Retina (tissue), 1 donor: ENCODE measurements at places on chromosomes 4 and X.

GRCh38 chr4:136731025-136731424 lies 801.3 kb downstream of the PCDH18 start:
- DNase-seq = no peak

- DNase-seq = no peak
Observed at GRCh38 chr4:77731656-77732055, 87.5 kb downstream of the CNOT6L start.

DNA sequence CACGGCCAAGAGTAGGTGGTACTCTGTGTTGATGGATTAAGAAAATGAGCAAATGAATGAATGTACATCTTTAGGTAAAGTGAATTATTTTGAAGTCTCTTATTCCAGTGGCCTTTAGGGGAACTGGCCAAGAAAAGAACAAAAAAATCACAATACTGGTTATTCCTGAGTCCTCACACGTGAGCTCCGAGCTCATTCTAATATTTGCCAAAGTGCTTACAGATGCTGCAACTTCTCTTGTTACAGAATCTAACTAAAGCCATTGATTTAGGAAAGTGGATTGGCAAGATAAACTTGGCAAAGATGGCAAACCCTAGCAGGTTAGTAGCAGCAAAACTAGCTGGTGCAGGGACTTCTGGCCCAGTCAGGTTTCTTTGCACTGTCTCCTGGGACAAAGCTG lies 37.6 kb downstream of the IDS start:
- no peak for DNase-seq

DNA sequence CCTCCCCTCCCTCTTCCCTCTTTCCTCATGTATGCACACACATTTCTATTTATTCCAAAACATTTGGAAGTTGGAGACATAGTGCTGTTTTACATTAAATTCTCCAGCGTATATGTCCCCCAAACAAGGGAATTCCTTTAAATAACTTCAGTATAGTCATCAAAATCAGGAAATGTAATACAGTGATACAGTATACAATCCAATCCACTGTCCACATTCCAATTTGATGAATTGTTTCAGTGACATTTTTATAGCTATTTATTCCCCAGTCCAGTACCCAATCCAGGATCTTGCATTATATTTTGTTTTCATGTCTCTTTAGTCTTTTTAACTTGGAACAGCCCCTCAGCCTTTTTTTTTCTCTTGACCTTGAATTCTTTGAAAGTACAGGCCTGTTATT lies 233.0 kb downstream of the DKK2 start:
- DNase-seq = no peak

GRCh38 chrX:27619975-27620374 lies 29.8 kb downstream of the DCAF8L2 start:
- no peak for DNase-seq

GRCh38 chrX:16458208-16458607 lies 191.8 kb upstream of the S100G start:
- DNase-seq = no peak

- no peak for DNase-seq
Observed at GRCh38 chr4:102358128-102358527, 12.8 kb upstream of the SLC39A8 start.

DNA sequence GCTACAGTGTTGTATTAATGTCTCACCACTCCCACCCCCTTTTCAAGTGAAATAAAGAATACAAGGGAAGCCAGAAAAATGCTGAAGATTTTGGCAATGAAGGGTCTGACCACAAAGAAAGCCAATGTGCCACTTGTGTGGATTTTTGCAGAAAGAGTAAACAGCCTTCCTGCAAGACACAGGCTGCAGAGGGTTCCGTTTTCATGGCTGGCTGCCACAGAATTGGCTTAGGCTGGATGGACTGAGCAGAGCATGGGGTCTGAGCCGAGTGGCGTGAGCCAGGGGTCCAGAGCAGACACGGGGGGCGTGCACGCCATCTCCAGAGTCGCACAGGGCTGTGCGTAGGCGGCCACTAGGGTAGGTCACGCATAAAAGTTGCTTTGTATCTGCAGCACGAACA lies 69.2 kb downstream of the MTNR1A start:
- DNase-seq = peak; percentile 72

DNA sequence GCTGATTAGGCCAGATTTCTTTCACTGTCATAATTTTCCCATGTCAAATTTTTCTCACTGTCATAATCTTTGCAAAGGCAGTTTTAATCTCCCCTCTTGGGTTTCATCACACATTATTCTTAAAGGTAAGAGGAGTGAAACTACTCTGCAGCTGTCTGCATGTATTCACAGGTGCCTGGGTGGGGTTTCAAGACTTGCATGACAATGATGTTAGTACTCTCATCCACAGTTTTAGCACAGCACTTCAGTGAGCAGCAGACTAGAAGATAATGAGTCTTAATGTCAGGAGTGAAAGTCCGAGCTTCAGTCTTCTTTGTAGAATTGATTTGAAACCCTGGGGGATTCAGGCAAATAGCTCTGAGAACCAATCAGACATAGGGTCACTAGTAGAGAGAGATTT lies 182.5 kb upstream of the GALNT7 start:
- DNase-seq = no peak

GRCh38 chr4:137263206-137263605 lies 269.1 kb downstream of the PCDH18 start:
- no peak for DNase-seq

DNA sequence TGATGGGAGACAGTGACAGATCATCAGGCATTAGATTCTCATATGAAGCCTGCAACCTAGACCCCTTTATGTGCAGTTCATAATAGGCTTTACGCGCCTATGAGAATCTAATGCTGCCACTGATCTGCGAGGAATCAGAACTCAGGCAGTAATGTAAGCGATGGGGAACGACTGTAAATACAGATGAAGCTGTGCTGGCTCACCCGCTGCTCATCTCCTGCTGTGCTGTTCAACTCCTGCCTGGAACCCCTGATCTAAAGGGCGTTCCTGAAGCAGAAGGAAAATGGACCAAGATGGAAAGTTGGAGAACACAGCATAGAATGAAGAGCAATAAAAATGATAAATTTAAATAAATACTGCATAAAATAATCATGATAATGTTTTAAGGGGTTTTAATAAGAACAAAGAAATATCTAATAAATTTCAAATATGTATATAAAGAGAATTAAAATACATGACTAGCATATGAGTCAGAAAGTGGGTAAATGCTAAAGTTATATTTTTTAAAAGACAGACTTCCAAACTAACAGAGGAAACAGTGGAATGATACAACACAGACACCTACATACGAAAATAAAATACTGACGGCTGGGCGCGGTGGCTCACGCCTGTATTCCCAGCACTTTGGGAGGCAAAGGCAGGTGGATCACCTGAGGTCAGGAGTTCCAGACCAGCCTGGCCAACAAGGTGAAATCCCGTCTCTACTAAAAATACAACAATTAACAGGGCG lies 59.2 kb downstream of the RBM47 start:
- no peak for DNase-seq

DNA sequence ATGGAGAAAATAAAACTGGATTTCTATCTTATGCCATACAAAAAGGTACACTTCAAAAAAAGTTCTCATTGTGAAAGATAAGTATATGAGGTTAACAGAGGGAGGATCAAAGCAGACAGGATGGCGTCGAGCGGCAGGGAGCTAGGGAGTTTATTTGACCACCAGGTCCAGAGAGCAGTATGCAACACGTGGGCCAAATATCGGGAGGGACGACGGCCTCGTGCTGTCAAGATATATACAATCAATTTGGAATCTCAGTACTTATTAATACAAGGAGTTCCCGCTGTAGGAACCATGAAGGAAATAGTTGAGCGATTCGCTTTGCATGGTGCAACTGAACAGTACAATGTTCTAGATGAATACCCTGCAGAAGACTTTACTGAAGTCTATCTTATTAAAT lies 1069.4 kb upstream of the INTU start:
- DNase-seq = no peak

DNA sequence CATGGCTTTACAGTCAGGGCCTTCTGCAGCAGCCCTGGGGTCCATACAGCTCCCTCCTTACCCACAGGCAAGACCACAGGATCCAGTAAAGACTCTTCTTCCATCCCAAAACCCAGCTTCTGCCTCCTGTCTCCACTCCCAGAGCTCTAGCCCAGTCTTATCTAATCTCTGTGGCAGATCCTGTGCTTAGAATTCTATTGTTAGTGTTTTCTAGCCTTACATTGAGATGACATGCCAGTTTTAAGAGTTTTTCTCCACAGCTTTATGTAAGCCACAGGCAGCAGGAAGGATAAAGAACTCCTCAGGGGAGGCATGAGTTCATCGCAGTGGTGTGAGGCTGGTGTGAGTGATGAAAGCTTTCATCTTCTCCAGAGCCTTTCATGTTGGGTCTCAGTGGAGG lies 129.1 kb downstream of the RCHY1 start:
- no peak for DNase-seq

- no peak for DNase-seq
Observed at GRCh38 chr4:159142241-159142640, 39.4 kb downstream of the RAPGEF2 start.

DNA sequence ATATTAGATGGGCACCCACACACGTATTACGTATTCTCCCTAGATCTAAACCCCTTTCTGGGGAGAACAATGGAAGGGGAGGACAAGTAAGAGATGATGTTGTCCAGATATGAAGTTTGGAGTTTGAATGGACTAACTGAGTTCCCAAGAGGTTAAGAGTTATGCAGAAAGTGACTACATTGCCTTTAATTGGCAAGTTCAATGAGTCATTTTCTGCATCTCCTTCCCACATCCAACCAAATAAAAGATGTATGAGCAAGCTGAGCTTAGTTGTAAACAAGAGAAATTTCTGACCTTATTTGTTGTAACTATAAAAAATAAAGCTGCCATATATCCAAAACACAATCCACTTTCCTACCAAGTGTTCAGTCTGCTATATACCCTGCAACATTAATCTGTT lies 50.5 kb downstream of the TIGD2 start:
- no peak for DNase-seq

DNA sequence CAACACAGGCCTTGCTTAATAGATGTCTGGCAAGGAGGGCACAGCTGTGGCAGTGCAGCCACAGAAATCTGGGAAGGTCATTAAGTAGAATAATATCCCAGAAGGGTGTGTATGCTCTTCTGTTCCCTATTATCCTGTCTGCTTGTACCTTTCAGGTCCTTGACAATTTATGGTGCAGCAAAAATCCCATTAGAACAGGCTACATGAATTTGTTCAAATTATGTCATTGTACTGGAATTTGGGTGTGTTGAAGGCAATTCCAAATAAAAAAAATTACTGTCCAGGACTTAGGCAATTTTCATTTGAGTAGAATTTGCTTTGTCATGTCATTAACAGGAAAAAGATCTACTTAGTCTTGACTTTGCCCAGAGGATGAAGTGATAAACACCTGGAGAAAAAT lies 192.1 kb downstream of the IDS start:
- no peak for DNase-seq

GRCh38 chr4:3299976-3300671 lies 7.3 kb downstream of the RGS12 start:
- peak; percentile 37 for DNase-seq

GRCh38 chrX:8455557-8455956 lies 9.1 kb upstream of the VCX3B start:
- DNase-seq = no peak
